ENCODE measurements at places on chromosomes 6 and 20.

DNA sequence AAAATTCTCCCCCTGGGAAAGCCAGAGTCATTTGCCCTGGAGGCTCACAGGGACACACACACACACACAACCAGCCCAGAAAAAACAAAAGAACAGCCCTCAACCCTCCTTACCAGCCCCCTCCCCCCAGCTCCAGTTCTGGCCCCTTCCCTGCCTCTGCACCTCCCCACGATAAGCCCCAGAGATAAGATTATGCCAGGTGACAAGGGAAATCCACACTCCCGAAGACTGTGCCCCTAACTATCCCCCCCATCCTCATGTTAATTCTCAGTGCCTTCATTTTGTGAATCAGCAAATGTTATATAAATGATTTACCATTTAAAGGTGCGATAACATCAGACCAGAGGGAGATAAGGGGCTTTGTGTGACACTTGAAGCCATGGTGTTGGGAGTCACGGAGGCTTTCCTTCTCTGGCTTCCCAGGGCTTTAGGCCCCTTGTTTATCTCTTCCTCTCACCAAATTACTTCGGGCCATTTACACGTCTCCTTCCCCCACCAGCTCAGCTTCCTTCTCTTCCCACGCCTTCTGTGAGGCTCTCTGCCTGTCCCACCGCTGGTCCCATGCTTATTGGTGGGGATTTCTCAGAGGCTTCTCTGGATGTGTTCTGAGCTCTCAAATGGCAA, 12.5 kb upstream of the FOXC1 start:
- DNase-seq: no peak

- no peak for DNase-seq
These were observed 43.5 kb downstream of the GCLC start for GRCh38 chr6:53501432-53501831.

GRCh38 chr20:19375801-19376200, 163.4 kb downstream of the SLC24A3 start:
- DNase-seq: no peak

DNA sequence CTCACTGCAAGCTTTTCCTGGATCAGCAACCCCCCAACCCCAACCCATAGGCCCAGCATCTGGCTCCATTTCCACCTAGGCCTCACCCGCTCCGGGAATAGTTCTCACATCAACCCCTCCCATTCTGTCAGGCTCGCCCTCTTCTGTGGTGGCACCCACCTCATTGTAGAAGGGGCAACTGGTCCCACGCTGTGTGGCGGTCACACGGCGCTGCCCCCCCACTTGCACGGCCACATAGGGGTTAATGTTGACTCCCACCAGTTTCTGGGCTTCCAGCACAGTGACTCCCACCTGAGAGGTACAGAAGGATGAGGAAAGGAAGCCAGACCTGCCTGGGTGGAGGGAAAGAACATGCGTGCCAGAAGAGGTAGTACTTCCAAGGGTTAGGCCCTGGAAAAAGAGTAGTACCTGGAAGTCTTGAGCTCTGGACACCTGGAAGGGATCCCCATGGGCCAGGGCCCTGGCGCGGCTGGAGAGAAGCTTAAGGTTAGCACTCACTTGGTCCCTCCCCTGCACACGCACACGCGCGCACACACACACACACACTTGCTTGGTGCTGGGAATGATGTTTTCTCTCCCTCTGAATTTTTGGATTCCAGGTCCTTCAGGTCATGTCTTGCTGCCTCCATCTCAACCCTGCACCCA, 12.7 kb upstream of the SPAG4 start:
- DNase-seq: no peak

- no peak for DNase-seq
These were observed 4.8 kb downstream of the CRISP3 start for GRCh38 chr6:49739423-49739822.

- DNase-seq: no peak
These were observed 29.1 kb downstream of the MRAP2 start for GRCh38 chr6:84062519-84063154.

GRCh38 chr6:139240161-139241010, 51.4 kb downstream of the TXLNB start:
- DNase-seq: no peak

DNA sequence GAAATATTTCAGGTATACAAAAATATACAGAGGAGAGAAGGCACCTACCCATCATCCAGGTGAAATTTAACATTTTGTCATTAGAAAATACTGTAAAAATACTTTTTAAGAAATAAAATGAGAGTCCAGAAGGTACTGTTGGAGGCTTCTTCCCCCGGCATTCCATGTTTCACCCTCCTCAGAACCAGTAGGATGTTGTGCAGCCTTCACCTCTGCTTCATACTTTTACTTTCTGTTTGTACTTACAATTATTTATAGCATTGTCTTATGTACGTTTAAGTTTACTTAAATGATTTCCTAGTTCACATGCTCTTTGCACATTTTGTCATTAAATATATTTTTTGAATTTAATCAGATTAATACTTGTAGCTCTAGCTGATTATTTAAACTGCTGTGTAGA, 30.9 kb downstream of the TMEM200A start:
- no peak for DNase-seq

DNA sequence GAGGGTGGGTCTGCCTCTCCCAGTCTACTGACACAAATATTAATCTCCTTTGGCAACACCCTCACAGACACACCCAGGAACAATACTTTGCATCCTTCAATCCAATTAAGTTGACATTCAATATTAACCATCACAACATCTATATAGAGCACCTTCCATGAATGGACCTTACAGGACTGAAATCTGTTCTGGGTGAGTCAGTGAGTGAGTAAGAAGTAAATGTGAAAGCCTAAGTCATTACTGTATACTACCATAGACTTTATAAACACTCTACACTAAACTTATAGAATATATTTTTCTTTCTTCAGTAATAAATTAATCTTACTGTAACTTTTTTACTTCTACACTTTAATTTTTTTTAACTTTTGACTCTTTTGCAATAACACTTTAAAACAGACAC, 993.8 kb upstream of the MAP3K7 start:
- no peak for DNase-seq

DNA sequence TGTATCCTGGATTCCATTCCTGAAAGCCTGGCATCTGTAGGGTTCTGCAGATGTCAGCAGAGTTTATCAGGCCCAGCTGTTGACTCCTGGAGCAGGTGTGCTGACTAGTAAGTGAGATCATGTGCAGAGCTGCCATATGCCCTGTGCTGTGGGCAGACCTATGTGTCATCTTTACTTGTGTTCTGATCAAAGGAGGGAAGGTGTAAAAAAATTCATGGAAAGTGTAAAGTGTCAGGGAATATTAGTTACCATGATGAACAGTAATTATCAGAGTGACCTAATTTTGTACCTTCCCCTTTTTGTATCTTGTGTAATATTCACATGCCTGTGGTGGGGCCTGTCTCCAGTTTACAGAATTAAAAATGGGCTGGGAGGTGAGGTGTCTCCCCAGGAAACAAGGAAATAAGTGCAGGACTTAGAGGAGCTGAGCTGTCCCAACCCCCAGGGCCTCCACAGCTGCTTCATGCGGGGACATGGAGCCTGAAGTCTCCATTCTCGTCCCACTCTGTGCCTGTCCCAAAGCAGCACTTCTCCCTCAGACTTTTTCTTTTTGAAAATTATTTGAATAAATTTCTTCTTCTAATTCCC, 148.2 kb upstream of the GGTLC1 start:
- no peak for DNase-seq

- DNase-seq: no peak
These were observed 93.1 kb downstream of the EPB41L2 start for GRCh38 chr6:130969791-130970491.

- no peak for DNase-seq
These were observed 33.0 kb downstream of the TBX18 start for GRCh38 chr6:84731401-84731800.

- no peak for DNase-seq
These were observed 9.7 kb downstream of the MSH5 start for GRCh38 chr6:31749301-31750036.

GRCh38 chr6:168159506-168159905, 80.5 kb upstream of the FRMD1 start:
- DNase-seq: no peak

- DNase-seq: no peak
These were observed 192.0 kb upstream of the IMPG1 start for GRCh38 chr6:76264468-76264867.

GRCh38 chr6:68108233-68108835, 526.7 kb upstream of the ADGRB3 start:
- DNase-seq: no peak

GRCh38 chr6:106631346-106631745, 2.0 kb downstream of the QRSL1 start:
- no peak for DNase-seq

GRCh38 chr20:41617059-41617901, 897 bp downstream of the CHD6 start:
- DNase-seq: no peak

DNA sequence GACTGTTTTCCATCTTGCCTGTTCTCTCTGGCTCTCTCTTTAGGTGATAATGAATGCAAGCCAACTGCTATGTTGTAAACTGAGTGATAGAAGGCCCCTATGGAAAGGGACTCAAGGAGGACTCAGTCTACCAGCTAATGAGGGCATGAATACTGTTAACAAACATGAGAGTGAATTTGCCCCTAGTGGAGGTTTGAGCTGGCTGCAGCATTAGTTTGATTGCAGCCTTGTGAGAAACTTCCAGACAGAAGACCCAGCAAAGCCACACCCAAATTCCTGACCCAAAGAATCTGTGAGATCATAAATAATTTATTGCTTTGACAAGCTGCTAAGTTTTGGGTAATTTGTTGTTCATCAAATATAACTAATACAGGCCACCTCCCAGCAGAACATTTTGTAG, 50.0 kb upstream of the PLCB1 start:
- DNase-seq: no peak

DNA sequence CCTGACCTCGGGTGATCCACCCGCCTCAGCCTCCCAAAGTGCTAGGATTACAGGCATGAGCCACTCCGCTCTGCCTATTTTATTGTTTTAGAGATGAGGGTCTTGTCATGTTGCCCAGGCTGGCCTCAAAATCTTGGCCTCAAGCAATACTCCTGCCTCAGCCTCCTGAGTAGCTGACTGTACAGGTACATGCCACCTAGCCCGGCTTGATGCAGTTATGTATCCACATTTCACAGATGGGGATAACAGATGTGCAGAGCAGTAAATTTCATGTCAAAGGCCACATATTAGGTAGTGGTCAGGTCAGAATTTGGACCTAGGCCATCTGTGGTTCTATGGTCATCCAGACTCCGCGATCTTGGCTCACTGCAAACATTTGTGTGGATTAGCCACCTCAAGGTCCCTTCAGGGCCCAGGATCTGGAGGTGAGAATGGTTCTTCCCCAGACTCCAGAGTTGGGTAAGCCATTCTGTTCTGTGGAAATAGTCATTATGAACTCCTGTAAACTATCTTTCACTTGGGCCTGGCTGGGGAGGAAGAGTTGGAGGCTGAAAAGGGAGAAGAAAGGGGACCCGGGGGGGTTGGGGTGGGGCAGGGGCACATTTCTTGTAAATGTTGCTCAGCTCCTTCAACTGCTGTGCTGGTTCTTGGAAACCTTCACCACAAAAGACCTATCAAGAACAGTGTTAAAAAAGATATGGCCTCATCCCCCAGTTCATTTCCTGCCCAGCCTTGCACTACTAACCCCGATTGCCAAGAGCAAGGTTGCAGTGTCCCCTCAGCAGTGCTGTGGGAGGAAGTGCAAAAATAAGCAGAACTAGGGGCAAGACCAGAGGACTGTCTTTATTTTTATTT, 13.0 kb downstream of the PIM1 start:
- DNase-seq: no peak

DNA sequence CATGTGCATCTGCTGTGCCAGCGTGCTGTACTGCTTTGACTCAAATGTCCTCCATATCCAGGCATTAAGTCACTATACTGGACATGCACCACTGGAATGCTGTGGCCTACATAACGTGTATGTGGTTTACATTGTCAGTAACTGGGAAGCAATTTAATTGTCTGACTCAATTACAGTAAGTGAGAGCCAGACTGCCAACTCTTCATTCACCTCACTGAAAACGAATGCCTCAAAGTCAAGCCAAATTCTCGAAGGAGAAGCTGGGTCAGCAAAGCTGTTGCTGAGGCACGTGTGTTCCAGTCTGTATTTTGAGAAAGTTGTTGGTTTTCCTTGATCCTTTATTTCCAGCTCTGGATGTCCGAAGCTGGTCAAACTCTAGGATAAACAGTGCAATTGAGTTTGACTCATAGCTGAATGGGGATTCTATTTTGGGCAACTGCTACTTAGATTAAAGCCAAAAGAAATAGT, 534.3 kb downstream of the COL12A1 start:
- DNase-seq: no peak

GRCh38 chr6:38350942-38351341, 288.8 kb downstream of the BTBD9 start:
- DNase-seq: no peak

- DNase-seq: no peak
These were observed 143.5 kb downstream of the PDE7B start for GRCh38 chr6:135994857-135995544.

DNA sequence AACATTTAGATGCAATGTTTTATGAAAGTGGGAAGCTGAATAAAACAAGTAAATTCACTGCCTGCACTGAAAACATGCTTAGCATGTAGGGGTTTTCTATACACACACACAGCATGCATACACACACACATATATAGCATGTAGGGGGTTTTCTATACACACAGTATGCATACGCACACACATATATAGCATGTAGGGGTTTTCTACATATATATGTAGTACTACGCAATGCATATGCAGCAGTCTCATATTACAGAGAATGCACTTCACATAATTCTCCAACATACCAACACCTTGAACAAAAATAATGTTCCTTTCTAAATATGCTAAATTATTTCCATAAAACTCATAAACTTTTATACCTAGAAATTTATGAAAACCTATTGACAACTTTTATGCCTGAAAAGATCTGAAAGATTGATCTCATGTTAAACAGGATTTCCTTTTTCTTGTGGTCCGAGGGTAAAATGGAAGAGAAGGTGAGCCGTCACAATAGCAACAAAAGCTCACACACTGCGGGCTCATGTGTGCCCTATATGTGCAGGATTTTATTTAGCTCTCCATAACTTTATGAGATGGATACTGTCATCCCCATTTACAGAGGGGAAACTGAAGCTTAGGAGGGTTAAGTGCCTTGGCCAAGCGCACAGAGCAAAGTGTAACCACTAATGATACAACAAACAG, 81.9 kb upstream of the TULP1 start:
- no peak for DNase-seq

- no peak for DNase-seq
These were observed 989 bp downstream of the FITM2 start for GRCh38 chr20:44309763-44310663.

DNA sequence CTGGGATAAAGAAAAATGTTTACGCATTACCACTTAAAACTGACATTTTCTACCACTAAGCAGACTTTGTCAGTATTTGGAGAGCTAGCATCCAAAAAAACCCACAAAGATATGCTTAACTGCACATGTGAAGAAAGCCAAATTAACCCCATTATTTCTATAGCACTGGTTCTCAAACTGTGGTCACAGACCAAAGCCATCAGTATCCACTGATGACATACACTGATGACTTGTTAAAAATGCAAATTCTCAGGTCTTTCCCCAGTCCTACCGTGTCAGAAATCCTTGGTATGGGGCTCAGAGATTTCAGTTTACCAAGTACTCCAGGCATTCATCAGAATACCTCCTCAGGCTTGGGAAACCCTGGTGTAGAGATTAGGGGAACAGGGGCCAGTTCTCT, 230.2 kb downstream of the PTPRK start:
- DNase-seq: no peak
